ENCODE measurements at places on chromosomes 7 and 10.

DNA sequence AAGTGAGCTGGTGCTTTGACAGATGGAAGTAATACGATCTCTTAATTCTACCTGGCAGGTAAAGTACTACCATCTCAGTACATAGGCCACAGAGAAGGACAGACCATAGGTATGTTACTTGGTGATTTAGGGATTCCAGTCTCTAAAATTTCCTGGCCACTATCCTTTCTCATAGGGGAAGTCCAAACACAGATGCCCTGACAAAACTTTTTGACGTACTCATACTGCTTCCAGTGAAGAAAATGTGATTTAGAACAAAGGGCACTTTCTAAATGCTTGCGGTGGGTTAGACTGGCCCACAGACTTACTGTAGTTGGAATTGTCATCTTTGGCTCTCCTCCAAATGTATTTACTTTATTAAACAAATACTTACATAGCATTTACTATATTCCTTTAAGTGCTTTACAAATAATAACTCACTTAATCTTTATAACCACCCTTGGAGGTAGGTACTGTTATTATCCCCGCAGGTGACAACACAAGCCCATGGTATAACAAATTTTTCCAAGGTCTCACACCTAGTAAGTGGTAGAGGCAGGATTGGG is 3.0 kb downstream of the PI4K2A start:
- no peak for DNase-seq

- DNase-seq = no peak
Measured at GRCh38 chr10:97673736-97674525, 13.1 kb downstream of the AVPI1 start.

GRCh38 chr10:77622889-77623291 is 14.7 kb downstream of the KCNMA1 start:
- no peak for DNase-seq

DNA sequence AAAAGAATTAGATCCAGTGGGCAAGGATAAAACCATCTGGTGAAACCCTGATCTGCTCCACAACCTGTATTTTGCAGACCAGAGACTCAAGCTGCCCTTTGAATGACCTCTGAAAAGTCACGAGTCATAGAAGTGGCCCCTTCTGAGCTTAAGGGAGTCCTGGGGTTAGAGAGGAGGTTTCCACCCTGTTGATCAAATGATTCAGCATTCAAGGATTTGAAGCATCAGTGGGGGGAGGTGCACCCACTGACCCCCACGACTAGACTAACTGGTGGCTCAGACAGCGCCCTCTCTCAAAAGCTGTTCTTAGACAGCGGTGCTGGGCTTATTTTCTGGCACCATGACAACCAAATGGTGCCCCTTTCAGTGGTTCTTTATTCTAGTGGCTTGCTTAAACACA is 44.3 kb downstream of the PLCE1 start:
- DNase-seq = no peak

- DNase-seq = no peak
Measured at GRCh38 chr7:31123726-31124125, 71.6 kb downstream of the ADCYAP1R1 start.

- DNase-seq = no peak
Measured at GRCh38 chr10:133269367-133269766, 7.3 kb downstream of the ADAM8 start.

DNA sequence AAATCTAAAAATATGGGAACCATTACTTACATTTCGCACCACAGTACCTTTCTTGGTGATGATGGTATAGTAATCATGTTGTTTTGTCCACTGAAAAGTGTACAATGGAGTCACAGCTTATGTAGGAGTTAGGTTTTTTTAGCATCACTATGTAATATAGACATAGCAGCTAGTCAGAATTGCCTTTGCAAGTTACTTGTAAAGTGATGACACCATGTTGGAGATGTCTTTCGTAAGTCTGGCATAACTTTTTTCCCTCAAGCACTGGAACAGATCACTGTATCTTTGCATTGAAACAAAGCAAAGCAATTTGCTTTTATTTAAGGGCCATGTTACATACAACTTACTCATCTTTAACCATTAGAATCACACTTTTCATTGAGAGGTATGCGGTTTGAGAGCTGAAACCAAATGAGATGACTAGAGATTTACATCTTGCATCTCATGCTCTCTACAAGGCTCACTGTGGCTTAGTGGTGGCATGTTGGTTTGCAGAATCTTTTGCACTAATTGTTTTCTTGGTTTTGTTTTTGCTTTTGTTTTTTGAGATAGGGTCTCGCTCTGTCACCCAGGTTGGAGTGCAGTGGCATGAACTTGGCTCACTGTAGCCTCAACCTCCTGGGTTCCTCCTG is 18.3 kb downstream of the UBN2 start:
- DNase-seq = no peak

GRCh38 chr7:24851786-24852185 is 94.5 kb upstream of the GSDME start:
- peak; percentile 76 for DNase-seq

- DNase-seq = no peak
Measured at GRCh38 chr10:63103971-63104409, 29.1 kb upstream of the NRBF2 start.

DNA sequence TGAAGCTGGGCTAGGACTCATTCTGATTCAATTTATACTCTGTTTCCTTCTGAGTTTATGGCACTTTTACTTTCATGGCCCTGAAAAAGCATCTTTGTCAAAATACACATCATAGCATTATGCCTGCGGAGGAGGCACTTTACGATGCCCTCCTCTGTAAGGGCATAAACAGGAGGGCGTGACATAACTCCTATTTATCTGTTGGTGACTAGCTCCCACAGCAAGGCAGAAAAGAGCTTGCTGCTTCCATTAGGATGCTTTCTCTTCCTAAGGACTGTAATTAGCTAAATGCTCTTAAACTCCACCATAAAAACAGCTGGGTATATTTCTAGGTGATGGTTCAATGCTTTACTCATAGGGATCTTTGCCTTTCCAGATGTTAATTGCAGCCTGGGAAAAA is 315.2 kb upstream of the GHITM start:
- no peak for DNase-seq

DNA sequence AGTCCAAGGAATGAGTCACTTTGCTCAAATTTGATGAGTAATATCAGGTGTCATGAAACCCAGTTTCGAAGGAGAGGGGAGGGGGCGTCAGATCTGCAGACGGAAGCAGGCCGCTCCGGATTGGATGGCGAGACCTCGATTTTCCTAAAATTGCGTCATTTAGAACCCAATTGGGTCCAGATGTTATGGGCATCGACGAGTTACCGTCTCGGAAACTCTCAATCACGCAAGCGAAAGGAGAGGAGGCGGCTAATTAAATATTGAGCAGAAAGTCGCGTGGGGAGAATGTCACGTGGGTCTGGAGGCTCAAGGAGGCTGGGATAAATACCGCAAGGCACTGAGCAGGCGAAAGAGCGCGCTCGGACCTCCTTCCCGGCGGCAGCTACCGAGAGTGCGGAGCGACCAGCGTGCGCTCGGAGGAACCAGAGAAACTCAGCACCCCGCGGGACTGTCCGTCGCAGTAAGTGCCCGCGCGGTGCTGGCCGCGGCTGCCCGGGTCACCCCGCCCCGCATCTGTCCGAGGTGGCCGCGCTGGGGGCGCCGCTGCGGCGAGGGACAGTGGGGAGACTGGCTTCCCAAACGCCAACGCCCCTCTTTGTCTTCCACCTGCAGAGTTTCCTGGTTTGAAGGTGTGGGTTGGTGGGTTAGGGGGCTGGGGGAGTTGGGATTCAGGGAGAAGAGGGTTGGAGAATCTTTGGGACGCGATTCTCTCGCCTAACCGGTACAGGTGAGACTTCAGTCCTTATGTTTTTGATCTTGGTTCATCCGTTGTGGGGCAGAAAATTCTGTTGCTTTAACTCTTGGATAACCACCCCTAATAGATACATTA is at the start of gene TAC1:
Gene TAC1, plus strand, starts transcription at position 351 of the 829 bp plus-strand sequence. CDS start 527 bp downstream, outside the sequence.
- DNase-seq = no peak

- DNase-seq = no peak
Measured at GRCh38 chr10:55232553-55232952, 431.5 kb upstream of the PCDH15 start.

- DNase-seq = no peak
Measured at GRCh38 chr10:74903491-74903890, 77.1 kb downstream of the KAT6B start.

GRCh38 chr7:47710201-47710935 is 128.5 kb upstream of the TNS3 start:
- DNase-seq = no peak

- DNase-seq = no peak
Measured at GRCh38 chr10:58775960-58776567, 263.4 kb downstream of the BICC1 start.

DNA sequence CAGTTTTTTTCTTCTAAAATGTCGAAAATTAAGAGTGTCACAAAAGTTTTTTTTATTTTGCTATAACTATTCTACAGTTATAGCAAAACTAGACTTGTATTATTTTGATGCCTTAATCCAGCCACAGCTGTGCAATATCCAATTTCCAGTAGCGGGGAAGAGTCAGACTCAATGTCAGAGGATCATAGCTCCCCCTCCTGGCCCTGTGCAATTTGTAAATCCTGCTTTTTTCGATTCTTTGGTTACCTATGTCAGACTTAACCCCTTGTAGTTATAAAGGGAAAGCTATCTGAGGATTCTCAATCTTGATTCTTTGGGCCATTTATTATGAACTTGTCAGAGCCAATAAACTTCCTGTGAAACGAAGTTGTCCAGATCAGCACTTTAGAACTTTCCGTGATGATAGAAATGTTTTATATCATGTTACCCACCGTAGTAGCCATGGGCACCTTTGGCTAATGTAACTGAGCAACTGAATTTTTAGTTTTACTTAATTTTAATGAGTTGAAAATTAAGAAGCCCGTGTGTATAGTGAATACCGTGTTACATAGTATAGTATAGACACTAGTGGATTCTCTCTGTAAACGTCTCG is 87.7 kb upstream of the PRKCQ start:
- DNase-seq = no peak

DNA sequence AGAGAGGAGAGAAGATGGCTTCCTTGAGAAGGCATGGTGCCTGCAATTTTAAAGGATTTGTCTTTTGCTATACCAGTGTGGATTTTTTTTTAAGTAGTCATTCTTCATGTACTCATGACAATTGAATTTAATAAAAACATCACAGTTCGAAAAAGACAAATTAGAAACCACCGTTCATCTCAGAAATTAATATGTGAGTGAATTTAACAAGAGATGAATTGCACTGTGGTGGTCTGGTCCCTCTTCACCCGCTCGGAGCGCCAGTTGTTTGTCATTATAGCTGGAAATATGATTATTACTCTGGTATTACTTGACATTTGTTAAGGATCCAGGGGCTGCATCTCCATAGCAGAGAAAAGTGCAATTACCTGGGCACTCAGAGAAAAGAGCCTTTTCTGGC is 91.9 kb downstream of the LRRC18 start:
- DNase-seq = no peak

DNA sequence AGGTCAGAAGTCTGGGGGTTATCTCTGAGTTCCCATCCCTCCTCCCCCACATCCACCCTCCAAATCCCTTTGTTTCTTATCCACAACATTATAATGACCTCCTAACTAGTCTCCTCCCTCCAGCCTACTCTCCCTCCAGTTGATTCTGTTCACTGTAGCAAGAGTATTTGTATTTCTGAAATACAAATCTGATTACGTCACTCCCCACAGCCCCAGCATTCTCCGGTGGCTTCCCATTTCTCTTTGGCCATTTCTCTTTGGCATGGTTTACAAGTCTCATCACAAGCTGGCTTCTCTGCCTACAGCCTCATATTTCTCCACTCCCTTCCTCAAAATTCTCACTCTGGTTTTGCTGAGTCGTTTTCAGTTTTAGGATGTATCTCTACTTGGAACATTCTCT is 24.6 kb upstream of the MRPS33 start:
- DNase-seq = no peak

GRCh38 chr10:127735723-127736221 is 1.2 kb upstream of the FOXI2 start:
- DNase-seq = no peak

GRCh38 chr10:29957907-29958331 is 101.5 kb downstream of the JCAD start:
- DNase-seq = no peak

DNA sequence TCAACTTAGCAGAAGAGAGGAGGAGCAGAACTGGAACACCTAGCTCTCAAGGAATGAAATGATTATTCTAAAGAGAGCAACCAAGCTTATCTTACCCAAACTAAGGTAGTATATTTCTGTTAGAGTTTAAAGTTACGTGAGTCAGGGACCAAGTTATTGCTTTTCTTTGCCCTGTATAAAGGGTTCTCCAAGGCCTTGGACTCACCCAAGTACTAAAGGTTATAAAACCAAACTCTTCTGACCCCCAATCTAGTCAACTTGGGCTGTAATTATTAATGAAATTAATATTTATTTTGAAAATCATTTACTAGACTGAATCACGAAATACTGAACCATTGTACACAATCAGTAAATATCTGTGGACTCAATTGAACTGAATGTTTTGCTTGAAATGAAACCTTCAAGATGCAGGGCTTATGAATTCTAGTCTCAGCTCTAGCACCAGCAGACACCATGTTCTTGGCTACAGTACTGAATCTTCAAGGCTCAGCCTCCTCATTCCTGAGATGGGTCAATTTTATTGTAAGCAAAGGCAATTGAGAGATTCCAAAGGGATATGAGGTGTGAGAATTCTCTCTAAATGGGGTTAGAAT is 1.8 kb upstream of the CYP2C19 start:
- DNase-seq = no peak

- no peak for DNase-seq
Measured at GRCh38 chr7:19982841-19983835, 209.7 kb upstream of the TMEM196 start.
